ENCODE measurements at places on chromosomes 3 and 15.

- no peaks in the 10 kb centered on the region for H3K27me3 ChIP-seq
- H3K4me3 ChIP-seq = no peak overlapping the region
- H3K27ac ChIP-seq = no peak overlapping the region
- H3K36me3 ChIP-seq = no peaks in the 10 kb centered on the region
- DNase-seq = no peak
- no peaks in the 10 kb centered on the region for H3K4me1 ChIP-seq
These were observed 116.9 kb upstream of the ARPP21 start for GRCh38 chr3:35522450-35522849.

- no peaks in the 10 kb centered on the region for H3K27me3 ChIP-seq
- H3K4me1 ChIP-seq = no peaks in the 10 kb centered on the region
- no peaks in the 10 kb centered on the region for H3K36me3 ChIP-seq
- DNase-seq = no peak
- no peak overlapping the region for H3K4me3 ChIP-seq
- no peak overlapping the region for H3K27ac ChIP-seq
These were observed 35.6 kb downstream of the MAP2K5 start for GRCh38 chr15:67578020-67578600.

GRCh38 chr3:170467007-170467406, 48.3 kb downstream of the CLDN11 start:
- no peaks in the 10 kb centered on the region for H3K36me3 ChIP-seq
- H3K4me1 ChIP-seq = peaks cover 14% of the 10 kb centered on the region
- no peak overlapping the region for H3K27ac ChIP-seq
- DNase-seq = no peak
- H3K4me3 ChIP-seq = no peak overlapping the region
- peaks cover 36% of the 10 kb centered on the region for H3K27me3 ChIP-seq

GRCh38 chr15:33091983-33092693, 102.4 kb downstream of the FMN1 start:
- no peaks in the 10 kb centered on the region for H3K36me3 ChIP-seq
- H3K27ac ChIP-seq = no peak overlapping the region
- no peak for DNase-seq
- H3K4me3 ChIP-seq = no peak overlapping the region
- no peaks in the 10 kb centered on the region for H3K27me3 ChIP-seq
- H3K4me1 ChIP-seq = no peaks in the 10 kb centered on the region

DNA sequence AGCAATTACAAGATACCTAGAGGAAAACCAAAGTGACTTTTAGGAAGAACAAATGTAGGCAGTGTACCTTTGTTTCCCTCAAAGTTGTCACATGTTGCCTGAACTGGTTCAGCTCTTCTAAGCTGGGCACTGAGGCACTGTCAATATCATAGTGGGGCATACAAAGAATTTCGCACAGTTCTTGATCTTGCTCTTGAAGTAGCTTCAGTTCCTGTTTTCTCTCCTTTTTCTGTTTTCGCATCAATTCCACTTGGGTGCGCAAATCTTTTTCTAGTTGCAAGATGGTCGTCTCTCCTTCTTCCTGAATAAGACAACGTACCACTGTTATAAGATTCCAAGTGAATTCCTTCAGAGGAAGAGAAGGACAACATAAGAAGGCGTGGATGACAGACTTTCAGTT, 12.7 kb downstream of the PRC1 start:
- no peaks in the 10 kb centered on the region for H3K27me3 ChIP-seq
- H3K4me3 ChIP-seq = no peak overlapping the region
- H3K27ac ChIP-seq = peak overlapping the region; percentile 4
- no peak for DNase-seq
- H3K36me3 ChIP-seq = peaks cover 73% of the 10 kb centered on the region

DNA sequence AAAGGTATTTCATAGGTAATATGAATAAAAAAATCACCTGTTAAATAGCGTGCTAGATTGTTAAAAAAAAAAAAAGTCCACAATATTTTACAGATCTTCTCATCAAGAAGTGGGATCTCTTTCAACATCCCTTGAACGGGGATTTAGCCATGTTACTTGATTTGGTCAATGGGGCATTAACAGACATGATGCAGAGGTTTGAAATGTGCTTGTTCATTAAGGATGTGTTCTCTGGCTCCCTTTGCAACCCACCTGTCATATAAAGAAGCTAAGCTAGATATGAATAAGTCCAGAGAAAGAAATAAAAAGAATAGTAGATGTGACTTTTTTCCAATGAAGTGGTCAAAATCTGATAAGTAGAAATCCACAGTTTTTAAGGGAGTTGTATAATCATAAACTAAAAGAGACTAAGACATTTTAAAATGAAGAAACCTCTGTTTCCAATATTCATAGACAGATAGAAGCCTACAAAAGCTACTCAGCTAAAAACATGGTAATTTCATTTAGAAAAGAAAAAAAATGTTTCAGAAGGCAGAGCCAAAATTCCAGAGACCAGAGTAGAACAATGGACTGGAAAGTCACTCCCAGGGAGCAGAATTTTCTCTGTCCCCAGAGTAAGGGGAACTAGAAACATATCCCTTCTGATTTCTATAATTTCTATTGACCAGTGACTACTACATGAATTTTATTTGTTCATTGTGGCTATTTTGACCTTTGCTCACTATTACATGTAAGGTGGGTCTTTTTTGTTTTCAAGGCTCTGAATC, 79.2 kb downstream of the PLSCR2 start:
- H3K36me3 ChIP-seq = no peaks in the 10 kb centered on the region
- H3K4me3 ChIP-seq = no peak overlapping the region
- DNase-seq = no peak
- no peaks in the 10 kb centered on the region for H3K4me1 ChIP-seq
- H3K27ac ChIP-seq = no peak overlapping the region
- H3K27me3 ChIP-seq = peaks cover 8% of the 10 kb centered on the region

DNA sequence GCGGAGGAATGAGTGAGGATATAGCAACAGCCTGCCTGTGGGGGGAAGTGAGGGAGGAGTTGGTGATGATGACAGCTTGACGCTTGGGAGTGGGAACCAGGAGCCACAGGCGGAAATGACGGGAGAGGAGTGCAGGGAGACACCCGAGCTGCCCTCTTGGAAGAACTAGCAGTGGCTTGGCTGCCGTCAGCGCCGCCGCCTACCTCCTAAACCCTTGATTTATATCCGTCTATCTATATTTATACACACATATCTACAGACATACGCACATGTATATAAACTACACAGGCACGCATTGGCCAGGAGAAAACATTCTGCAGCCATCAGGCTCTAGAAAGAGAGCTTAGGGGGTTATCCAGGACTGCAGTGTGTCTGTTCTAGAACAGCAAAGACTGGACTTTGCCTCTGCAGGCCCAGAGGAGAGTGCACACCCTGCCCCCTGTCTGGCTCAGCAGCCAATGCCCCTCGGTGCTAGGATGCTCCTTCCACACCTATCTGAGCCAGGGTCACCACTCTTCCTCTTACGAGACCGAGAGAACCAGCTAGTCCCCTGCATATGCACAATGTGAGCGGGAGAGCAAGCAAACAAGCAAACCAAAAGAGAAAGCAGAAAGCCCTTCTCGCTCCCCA, 45.3 kb upstream of the MAGEF1 start:
- H3K27ac ChIP-seq = no peak overlapping the region
- peaks cover 3% of the 10 kb centered on the region for H3K4me1 ChIP-seq
- H3K36me3 ChIP-seq = no peaks in the 10 kb centered on the region
- peaks cover 4% of the 10 kb centered on the region for H3K27me3 ChIP-seq

DNA sequence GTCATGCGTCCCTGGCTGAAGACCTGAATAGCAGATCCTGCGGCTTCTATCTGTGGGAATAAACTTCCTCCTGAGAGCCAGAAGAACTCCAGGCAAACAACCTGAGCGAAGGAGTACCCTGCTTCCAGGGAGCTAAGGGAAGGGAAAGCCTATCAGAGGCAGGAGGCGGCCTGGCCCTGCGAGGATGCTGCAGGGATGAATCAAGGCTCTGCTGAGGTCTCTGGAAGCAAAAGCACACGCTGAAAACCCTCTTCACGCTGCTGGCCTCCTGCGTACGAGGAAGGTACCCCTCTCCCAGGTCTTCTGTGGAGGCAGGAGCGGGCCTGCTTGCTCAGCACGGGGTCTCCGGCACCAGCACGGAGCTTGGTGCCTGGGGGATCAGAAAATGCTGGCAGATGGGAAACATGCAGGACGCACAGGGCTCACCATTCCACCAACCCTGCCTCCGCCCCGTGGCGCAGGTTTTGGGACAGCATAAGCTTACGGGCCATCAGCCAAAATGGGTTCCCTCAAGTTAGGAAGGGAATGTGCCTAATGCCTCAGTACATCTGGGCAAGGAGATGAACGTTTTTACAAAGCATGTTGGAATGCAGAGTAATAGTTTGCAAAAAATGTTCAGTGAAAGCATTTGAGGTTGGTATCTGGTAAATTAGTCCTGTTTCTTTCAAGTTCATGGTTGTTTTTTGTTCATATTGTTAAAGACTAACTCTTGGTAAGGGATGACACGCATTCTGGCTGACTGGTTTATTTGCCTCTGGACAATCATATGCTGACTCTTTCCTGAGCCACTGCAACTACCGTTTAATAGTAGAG, 72.3 kb downstream of the CHSY1 start:
- peaks cover 61% of the 10 kb centered on the region for H3K36me3 ChIP-seq
- no peaks in the 10 kb centered on the region for H3K27me3 ChIP-seq
- no peak overlapping the region for H3K4me3 ChIP-seq
- no peak overlapping the region for H3K27ac ChIP-seq
- DNase-seq = no peak

DNA sequence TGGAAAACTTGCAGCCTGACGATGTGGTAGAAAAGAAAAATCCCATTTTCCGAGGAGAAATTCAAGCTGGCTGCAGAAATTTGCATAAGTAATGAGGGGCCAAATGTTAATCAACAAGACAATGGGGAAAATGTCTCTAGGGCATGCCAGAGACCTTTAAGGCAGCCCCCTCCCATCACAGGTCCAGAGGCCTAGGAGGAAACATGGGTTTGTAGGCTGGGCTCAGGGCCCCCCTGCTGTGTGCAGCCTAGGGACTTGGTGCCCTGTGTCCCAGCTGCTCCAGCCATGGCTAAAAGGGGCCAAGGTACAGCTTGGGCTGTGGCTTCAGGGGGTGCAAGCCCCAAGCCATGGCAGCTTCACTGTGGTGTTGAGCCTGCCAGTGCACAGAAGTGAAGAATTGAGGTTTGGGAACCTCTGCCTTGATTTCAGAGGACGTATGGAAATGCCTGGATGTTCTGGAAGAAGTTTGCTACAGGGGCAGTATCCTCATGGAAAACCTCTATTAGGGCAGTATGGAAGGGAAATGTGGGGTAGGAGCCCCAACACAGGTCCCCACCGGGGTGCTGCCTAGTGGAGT, 75.9 kb upstream of the CADPS start:
- no peaks in the 10 kb centered on the region for H3K4me1 ChIP-seq
- H3K4me3 ChIP-seq = no peak overlapping the region
- H3K27ac ChIP-seq = no peak overlapping the region
- no peaks in the 10 kb centered on the region for H3K36me3 ChIP-seq

DNA sequence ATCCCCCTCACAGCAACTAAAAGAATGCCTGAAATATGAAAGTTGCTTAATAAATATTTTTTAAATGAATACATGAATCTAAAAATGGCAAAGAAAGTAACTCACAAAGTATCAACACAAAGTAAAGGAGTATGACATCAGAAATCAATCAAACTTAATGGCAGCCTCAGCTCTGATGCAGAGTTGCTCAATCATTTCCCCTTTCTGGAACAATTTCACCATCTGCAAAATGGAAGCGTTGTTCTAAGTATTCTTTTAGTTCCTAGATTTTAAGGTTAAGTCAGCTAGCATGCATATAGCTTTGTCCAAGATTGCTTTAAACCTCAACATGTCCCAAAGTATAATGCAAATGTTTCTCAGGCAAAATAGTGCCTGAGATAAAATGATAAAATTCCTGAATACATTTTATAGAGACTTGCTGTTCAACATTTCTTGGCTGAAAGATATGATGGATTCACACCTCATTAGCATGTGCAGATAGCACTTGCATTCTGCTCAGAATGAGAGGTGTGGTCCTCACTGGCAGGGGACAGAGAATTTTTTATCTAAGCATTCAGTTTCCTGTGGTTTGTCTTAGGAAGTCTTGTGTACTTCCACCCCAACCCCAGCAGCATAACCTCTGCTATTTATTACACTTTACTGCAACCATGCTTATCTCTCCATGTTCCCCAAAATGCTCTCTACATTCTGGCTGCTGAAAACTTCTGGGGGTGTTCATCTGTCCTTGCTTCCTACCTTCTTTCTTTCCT, 429.3 kb downstream of the GRM7 start:
- no peaks in the 10 kb centered on the region for H3K27me3 ChIP-seq
- no peak overlapping the region for H3K27ac ChIP-seq
- H3K36me3 ChIP-seq = no peaks in the 10 kb centered on the region
- H3K4me1 ChIP-seq = no peaks in the 10 kb centered on the region
- no peak for DNase-seq

DNA sequence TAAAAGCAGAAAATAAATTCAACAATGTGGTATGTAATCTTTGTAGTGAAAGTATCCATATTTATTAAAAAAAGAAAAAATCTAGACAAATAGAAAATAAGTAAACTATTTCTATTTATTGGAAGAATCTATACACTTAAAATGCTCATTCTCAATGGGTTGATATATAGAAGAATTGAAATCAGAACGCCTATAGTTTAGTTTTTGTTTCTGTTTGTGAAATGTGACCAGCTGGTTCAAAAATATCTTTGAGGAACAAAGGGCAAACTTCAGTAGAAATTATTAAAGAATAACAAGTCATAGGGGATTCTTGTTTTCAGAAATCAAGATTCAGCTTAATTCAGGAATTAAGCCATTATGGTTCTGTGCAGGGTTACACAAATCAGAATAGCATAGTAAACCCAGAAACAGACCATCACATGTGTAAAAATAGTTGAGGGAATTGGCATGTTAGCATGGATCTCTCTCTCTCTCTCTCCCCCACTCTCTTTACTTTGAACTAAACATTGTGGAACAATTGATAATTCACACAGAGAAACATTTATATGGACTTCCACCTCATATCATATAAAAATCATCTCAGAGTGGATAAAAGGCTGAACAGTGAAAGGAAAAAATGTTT, 134.0 kb downstream of the CHL1 start:
- no peak overlapping the region for H3K27ac ChIP-seq
- no peaks in the 10 kb centered on the region for H3K4me1 ChIP-seq
- H3K36me3 ChIP-seq = no peaks in the 10 kb centered on the region
- no peaks in the 10 kb centered on the region for H3K27me3 ChIP-seq

- no peaks in the 10 kb centered on the region for H3K27me3 ChIP-seq
- H3K4me1 ChIP-seq = no peaks in the 10 kb centered on the region
- H3K27ac ChIP-seq = no peak overlapping the region
- DNase-seq = no peak
- no peaks in the 10 kb centered on the region for H3K36me3 ChIP-seq
These were observed 293.6 kb downstream of the OCA2 start for GRCh38 chr15:27805261-27806220.

- H3K36me3 ChIP-seq = no peaks in the 10 kb centered on the region
- peaks cover 12% of the 10 kb centered on the region for H3K27me3 ChIP-seq
- no peak overlapping the region for H3K4me3 ChIP-seq
- H3K27ac ChIP-seq = no peak overlapping the region
- no peaks in the 10 kb centered on the region for H3K4me1 ChIP-seq
- no peak for DNase-seq
These were observed 30.4 kb upstream of the FBLN2 start for GRCh38 chr3:13518516-13518953.

Measured in activated CD8-positive, alpha-beta memory T cell treated with anti-CD3 and anti-CD28 coated beads, Interleukin-2, amount 10 ng/mL, durations not matched to agents 7 days and 5 days (primary cell).